ENCODE measurements at places on chromosomes 2 and 18. TPM values are rescaled to one million over a fixed set of nuclear protein-coding genes. Genes with fewer than 3 reads are reported as not detected.

GRCh38 chr2:143463719-143464118 lies 334.5 kb downstream of the ARHGAP15 start:
- no peaks in the 10 kb centered on the region for H3K36me3 ChIP-seq
- DNase-seq, result no peak
- peaks cover 3% of the 10 kb centered on the region for H3K27me3 ChIP-seq
- H3K4me3 ChIP-seq, result no peak overlapping the region
- H3K27ac ChIP-seq, result no peak overlapping the region

DNA sequence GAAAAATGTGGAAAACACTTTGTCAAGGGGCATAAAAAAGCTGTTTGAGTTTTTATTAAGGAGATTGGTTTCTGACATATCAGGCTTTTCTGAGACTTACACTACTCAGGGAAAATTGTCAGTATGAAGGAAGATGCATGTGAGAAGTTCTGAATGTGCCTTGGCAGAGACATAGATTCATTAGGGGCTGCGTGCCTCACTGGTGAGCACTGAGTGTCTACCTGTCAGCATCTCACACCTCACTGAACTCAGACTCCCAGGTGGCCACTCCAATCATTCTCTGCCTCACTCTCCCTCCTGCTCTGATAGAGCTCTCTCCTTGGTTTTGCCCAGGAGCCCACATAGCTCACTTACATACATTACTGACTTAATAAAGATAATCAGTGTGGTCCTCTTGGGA lies 372.6 kb downstream of the LRRTM4 start:
- H3K4me3 ChIP-seq, result no peak overlapping the region
- H3K27me3 ChIP-seq, result no peaks in the 10 kb centered on the region
- no peaks in the 10 kb centered on the region for H3K4me1 ChIP-seq

DNA sequence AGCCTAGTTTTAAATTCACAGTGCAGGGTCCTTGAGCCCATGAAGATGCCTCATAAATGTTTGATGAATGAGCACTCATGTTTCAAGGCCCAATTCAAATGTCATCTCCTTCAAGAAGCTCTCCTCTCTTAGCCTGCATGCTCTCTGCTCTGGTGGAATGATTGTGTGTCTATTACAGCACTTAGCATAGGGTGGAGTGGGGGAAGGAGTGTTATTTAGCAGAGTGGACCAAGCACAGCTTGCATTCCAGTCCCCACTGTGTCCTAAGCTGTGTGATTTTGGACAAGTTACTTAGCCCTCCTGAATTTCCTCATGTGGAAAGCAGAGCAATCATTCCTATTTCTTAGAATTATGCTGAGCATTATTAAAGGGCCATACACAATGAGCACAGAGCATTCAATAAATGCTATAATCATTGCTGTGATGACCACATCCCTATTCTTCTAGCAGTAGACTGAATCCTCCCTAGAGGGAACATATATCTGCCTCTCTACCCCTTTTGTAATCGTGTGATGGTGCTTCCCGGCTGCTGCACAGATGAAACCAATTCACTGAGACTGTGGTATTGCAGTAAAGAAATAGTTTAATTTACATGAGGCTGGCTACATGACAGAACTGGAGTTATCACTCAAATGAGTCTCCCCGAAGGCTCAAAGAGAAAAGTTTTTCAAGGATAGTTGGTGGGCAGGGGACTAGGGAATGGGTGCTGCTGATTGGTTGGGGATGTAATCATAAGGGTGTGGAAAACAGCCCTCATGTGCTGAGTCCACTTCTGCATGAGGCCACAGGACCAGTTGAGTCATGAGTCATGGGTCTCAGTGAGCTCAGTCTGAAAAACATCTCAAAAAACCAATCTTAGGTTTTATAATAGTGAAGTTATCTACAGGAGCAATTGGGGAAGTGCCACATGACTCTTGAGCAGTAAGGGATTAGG lies 173.4 kb upstream of the NDUFV2 start:
- H3K4me3 ChIP-seq, result no peak overlapping the region
- H3K27ac ChIP-seq, result no peak overlapping the region
- peaks cover 6% of the 10 kb centered on the region for H3K4me1 ChIP-seq
- DNase-seq, result no peak
- H3K27me3 ChIP-seq, result no peaks in the 10 kb centered on the region
- H3K36me3 ChIP-seq, result peaks cover 4% of the 10 kb centered on the region

BMP10 gene
- not detected for total RNA-seq

DNA sequence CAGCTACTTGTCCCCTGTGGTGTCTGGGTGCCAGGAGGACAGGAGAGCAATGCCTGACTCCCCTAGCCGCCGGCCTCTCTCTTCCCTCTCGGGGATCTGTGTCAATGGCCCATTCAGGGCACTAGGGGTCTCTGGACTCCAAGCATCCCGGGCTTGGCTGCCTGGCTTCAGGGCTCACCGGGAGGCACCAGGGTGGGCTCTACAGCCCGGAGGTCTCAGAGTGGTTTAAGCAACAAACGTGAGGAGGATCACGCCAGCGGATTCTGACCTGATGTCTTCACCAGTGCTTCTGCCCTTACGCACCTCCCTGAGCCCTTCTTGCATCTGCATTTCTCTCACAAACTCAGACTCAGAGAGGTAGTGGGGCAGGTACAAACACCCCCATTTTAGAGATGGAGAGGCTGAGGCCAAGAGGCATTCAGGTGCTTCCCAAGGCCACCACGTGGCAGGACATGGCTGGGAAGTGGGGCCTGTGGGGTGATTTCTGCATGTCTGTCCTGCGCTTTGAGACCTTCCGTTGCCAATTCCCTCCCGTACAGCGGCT lies 243.0 kb downstream of the CELF4 start:
- DNase-seq, result no peak
- H3K27me3 ChIP-seq, result peaks cover 11% of the 10 kb centered on the region
- no peak overlapping the region for H3K27ac ChIP-seq
- peaks cover 4% of the 10 kb centered on the region for H3K4me1 ChIP-seq

GRCh38 chr2:206700156-206700555 lies 18.0 kb downstream of the DYTN start:
- H3K4me1 ChIP-seq, result no peaks in the 10 kb centered on the region
- no peaks in the 10 kb centered on the region for H3K36me3 ChIP-seq
- H3K4me3 ChIP-seq, result no peak overlapping the region
- H3K27ac ChIP-seq, result no peak overlapping the region
- DNase-seq, result no peak

NDC80 gene
- 34.3 TPM for total RNA-seq

- H3K4me1 ChIP-seq, result no peaks in the 10 kb centered on the region
- H3K4me3 ChIP-seq, result no peak overlapping the region
- no peak overlapping the region for H3K27ac ChIP-seq
- H3K36me3 ChIP-seq, result no peaks in the 10 kb centered on the region
- no peaks in the 10 kb centered on the region for H3K27me3 ChIP-seq
- DNase-seq, result no peak
These were observed 570.9 kb upstream of the RAB6C start for GRCh38 chr2:129408570-129408969.

DNA sequence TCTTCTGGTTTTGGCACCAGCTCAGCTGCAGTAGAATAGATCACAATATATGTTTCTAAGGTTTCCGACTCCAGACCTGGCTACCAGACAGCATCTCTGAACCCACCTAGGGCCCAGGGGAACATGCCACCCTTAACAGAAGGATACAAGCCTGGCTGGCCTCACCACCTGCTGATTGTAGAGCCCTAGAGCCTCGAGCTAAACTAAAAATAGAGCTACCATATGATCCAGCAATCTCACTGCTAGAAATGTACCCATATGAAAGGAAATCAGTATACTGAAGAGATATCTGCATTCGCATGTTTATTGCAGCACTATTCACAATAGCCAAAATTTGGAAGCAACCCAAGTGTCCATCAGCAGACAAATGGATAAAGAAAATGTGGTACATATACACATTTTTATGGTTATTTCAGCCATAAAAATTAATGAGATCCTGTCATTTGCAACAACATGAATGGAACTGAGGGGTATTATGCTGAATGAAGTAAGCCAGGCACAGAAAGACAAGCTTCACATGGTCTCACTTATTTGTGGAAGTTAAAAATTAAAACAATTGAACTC lies 242.4 kb upstream of the SLC39A10 start:
- H3K36me3 ChIP-seq, result no peaks in the 10 kb centered on the region
- no peak for DNase-seq

DNA sequence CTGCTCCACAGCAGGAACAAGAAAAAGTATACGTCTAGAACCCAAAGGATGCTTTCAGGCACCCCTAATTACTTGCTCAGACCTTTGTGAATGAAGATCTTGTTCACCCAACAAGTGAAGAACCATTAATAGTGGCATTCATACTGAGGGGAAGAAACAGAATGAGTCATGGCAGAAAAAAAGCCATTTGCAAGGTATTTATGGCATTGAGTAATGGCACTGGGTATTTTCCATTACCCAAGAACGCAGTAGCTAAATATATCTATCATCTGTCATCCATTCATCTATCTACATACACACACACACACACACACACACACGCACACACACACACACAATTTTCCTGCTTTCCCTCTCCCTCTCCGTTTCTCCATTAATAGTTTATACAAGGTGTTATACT lies 56.4 kb upstream of the XIRP2 start:
- H3K27me3 ChIP-seq, result no peaks in the 10 kb centered on the region
- H3K4me3 ChIP-seq, result no peak overlapping the region
- no peak overlapping the region for H3K27ac ChIP-seq

GRCh38 chr2:222598611-222599010 lies 57.3 kb downstream of the FARSB start:
- H3K4me1 ChIP-seq, result no peaks in the 10 kb centered on the region
- H3K27me3 ChIP-seq, result no peaks in the 10 kb centered on the region
- H3K27ac ChIP-seq, result no peak overlapping the region
- peaks cover 18% of the 10 kb centered on the region for H3K36me3 ChIP-seq
- DNase-seq, result no peak

- peaks cover 38% of the 10 kb centered on the region for H3K4me1 ChIP-seq
- DNase-seq, result no peak
- H3K27ac ChIP-seq, result no peak overlapping the region
- peaks cover 12% of the 10 kb centered on the region for H3K27me3 ChIP-seq
These were observed 77.9 kb downstream of the NRP2 start for GRCh38 chr2:205760157-205760556.

Measured in type B pancreatic cell (in vitro differentiated cells).